ENCODE measurements at places on chromosomes 11 and 22. TPM values are rescaled to one million over a fixed set of nuclear protein-coding genes. Genes with fewer than 3 reads are reported as not detected.

GRCh38 chr11:91133361-91133760 lies 910.5 kb upstream of the CHORDC1 start:
- DNase-seq, result no peak

Gene FAM111B
- total RNA-seq, result 1.1 TPM

- DNase-seq, result no peak
These were observed 1.4 kb downstream of the MICAL2 start for GRCh38 chr11:12111549-12112520.

Gene PATE2
- total RNA-seq, result not detected

- DNase-seq, result no peak
These were observed 480.4 kb downstream of the SOX6 start for GRCh38 chr11:15875943-15876342.

Gene TRIM48
- not detected for total RNA-seq
